ENCODE measurements at places on chromosomes 2 and 18.

GRCh38 chr2:239372835-239373234, 28.0 kb downstream of the HDAC4 start:
- no peak for DNase-seq

- no peak for DNase-seq
Observed at GRCh38 chr18:13371689-13372418, 153.3 kb downstream of the LDLRAD4 start.

DNA sequence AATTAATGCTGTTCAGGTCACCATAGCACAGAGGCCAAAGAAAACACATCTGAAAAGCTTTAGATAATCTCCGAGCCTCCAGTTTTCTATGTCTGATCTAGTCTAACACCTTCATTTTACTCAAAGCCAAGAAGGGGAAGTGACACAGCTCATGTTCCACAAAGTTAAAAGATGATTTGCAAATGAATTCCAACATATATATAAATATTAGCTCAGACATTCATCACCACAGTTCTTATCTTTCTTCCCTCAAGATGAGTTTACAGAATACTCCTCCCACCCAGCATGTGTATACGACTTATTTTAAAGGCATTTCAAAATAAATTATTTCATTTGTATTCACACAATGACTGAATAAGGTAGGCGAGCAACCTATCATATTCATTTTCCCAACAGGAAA, 82.4 kb downstream of the AAK1 start:
- DNase-seq = no peak

- DNase-seq = no peak
Observed at GRCh38 chr18:73214970-73215369, 347.2 kb upstream of the NETO1 start.

DNA sequence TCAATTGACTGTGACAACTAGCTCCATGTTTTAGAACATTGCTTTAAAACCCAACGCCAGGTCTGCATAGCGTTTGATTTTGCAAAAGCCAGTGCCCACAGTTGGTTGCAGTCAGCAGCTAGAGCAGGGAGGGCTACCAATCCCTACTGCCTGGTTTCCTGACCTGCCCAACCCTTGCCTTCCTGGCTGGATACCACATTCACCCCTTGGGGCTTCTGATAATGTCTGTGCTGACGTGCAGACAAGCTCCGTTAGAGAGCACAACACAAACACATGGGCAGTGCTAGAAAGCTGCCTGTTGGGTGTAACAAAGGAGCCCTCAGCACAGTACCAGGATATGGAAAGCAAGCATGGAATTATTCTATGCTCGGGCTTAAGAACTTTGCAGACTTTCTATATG, 71.4 kb upstream of the THSD7B start:
- DNase-seq = no peak

GRCh38 chr2:111632661-111633060, 251.3 kb downstream of the ANAPC1 start:
- DNase-seq = no peak

Measured in myocyte (in vitro differentiated cells).